Neural crest cell (in vitro differentiated cells): ENCODE measurements at places on chromosomes 6 and 20. TPM values are rescaled to one million over a fixed set of nuclear protein-coding genes. Genes with fewer than 3 reads are reported as not detected.

DNA sequence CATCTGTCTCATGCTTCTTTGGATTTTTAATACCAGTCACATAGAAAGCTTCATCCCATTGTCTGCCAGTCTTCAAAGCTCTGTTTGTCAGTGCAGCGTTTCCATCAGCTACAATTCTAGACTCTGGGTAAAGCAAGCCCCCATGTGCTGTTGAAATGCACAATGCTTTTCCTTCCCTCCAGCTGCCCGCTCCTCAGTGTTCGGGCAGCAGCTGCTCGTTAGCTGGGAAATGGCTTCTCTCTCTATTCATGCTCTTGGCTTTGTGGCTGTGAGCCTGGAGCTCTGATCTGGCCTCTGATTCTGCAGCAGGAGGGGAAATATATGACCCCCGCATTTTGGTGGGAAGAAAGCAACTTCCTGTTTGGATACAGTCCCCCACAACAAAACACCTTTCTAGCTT lies 213.0 kb upstream of the CDYL start:
- DNase-seq = no peak

GRCh38 chr6:28865401-28866204 lies 58.2 kb downstream of the TRIM27 start:
- peak; percentile 13 for DNase-seq

DNA sequence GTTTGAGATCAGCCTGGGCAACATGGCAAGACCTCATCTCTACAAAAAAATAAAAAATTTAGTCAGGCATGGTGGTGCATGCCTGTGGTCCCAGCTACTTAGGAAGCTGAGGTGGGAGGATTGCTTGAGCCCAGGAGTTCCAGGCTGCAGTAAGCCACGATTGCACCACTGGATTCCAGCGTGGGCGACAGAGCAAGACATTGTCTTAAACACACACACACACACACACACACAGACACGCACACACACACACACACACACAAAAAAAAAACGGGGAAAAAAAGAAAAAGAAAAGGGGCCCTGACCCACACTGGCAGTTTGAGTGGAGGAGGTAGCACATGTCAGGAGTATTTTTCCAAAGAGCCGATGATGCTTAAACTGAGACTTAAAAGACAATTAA lies 122.2 kb downstream of the AFG1L start:
- no peak for DNase-seq

Gene ANKRD6
- 20.5 and 20.7 TPM in 2 replicates for total RNA-seq

Gene PRR18
- 0.16 and 0.35 TPM in 2 replicates for total RNA-seq
